Pancreas (tissue), 10 donors: ENCODE measurements at places on chromosomes 6 and 20. TPM values are rescaled to one million over a fixed set of nuclear protein-coding genes. Genes with fewer than 3 reads are reported as not detected.

GCM1 gene
- polyA plus RNA-seq, result not detected

ENPP5 gene
- polyA plus RNA-seq, result 12.3 TPM

SLC22A3 gene
- polyA plus RNA-seq, result 0.66 TPM

RNF144B gene
- polyA plus RNA-seq, result 2.6 TPM

TNFRSF21 gene
- 24.7 TPM for polyA plus RNA-seq

L3MBTL3 gene
- 3.2 TPM for polyA plus RNA-seq

C20orf204 gene
- polyA plus RNA-seq, result 2.4 TPM

ZNF292 gene
- polyA plus RNA-seq, result 4.2 TPM

LHFPL5 gene
- polyA plus RNA-seq, result 3.3 TPM

CLIC5 gene
- 0.53 TPM for polyA plus RNA-seq

PPP1R11 gene
- 36.9 TPM for polyA plus RNA-seq

POLR1C gene
- 31.3 TPM for polyA plus RNA-seq

FGD2 gene
- polyA plus RNA-seq, result 3.2 TPM

CTCFL gene
- polyA plus RNA-seq, result not detected

NKX2-2 gene
- polyA plus RNA-seq, result 28.7 TPM

TPX2 gene
- 0.12 TPM for polyA plus RNA-seq

TMEM244 gene
- polyA plus RNA-seq, result not detected

DDX27 gene
- polyA plus RNA-seq, result 33.0 TPM

SULF2 gene
- 14.2 TPM for polyA plus RNA-seq

ULBP2 gene
- polyA plus RNA-seq, result 0.19 TPM

HLA-DOA gene
- polyA plus RNA-seq, result 0.38 TPM

SLC12A5 gene
- polyA plus RNA-seq, result 21.5 TPM

ELOVL2 gene
- 1.5 TPM for polyA plus RNA-seq

SERINC1 gene
- 24.9 TPM for polyA plus RNA-seq

RBPJL gene
- polyA plus RNA-seq, result 1,163 TPM

ZC2HC1B gene
- polyA plus RNA-seq, result not detected

KCNB1 gene
- 0.30 TPM for polyA plus RNA-seq

MLN gene
- not detected for polyA plus RNA-seq

SNAI1 gene
- polyA plus RNA-seq, result 2.1 TPM

ISM1 gene
- polyA plus RNA-seq, result 1.4 TPM

TSBP1 gene
- not detected for polyA plus RNA-seq

OLIG3 gene
- not detected for polyA plus RNA-seq

C6orf163 gene
- 6.2 TPM for polyA plus RNA-seq

KHDC1 gene
- 2.9 TPM for polyA plus RNA-seq

SCP2D1 gene
- polyA plus RNA-seq, result not detected

RAET1L gene
- not detected for polyA plus RNA-seq

ANGPT4 gene
- 0.34 TPM for polyA plus RNA-seq

HACE1 gene
- polyA plus RNA-seq, result 3.5 TPM

GRM1 gene
- 0.05 TPM for polyA plus RNA-seq

ASIP gene
- not detected for polyA plus RNA-seq

ADIG gene
- not detected for polyA plus RNA-seq

UBE2J1 gene
- polyA plus RNA-seq, result 18.7 TPM

WFDC2 gene
- polyA plus RNA-seq, result 16.7 TPM

WFDC12 gene
- polyA plus RNA-seq, result not detected

FAM83C gene
- not detected for polyA plus RNA-seq

GPSM3 gene
- polyA plus RNA-seq, result 5.2 TPM

PPIL4 gene
- polyA plus RNA-seq, result 14.2 TPM

ZNF334 gene
- polyA plus RNA-seq, result 11.6 TPM

BPIFB4 gene
- polyA plus RNA-seq, result not detected

TNNC2 gene
- polyA plus RNA-seq, result 1.2 TPM

LPA gene
- polyA plus RNA-seq, result 0.15 TPM

PRDM13 gene
- not detected for polyA plus RNA-seq

TTK gene
- polyA plus RNA-seq, result 0.21 TPM

ANKRD66 gene
- not detected for polyA plus RNA-seq
